ENCODE measurements at places on chromosomes 16 and 17. TPM values are rescaled to one million over a fixed set of nuclear protein-coding genes. Genes with fewer than 3 reads are reported as not detected.
A peak's percentile ranks its signal among the peaks of the same experiment; 100 is the strongest.

RUNDC3A gene
- total RNA-seq: not detected

DNA sequence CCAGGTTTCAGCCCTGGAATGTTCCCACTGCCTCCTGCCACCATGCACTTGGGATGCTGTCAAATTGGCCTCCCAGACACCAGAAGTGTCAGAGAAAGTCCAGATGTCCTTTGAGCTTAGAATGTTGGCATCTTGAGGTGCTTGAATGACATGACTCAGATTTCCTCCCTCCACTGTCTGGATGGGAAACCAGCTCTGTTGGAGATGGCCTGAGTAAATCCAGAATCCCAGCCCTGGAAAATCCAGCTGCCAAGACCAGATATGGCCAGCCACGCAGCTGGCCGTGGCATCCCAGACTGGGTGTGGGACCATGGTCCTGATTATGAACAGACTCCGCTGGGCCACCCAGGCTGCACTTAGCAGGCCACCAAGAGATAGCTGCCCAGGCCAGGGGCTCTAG is 57.0 kb upstream of the CLEC3A start:
- DNase-seq: no peak

MEOX1 gene
- total RNA-seq: not detected

DNA sequence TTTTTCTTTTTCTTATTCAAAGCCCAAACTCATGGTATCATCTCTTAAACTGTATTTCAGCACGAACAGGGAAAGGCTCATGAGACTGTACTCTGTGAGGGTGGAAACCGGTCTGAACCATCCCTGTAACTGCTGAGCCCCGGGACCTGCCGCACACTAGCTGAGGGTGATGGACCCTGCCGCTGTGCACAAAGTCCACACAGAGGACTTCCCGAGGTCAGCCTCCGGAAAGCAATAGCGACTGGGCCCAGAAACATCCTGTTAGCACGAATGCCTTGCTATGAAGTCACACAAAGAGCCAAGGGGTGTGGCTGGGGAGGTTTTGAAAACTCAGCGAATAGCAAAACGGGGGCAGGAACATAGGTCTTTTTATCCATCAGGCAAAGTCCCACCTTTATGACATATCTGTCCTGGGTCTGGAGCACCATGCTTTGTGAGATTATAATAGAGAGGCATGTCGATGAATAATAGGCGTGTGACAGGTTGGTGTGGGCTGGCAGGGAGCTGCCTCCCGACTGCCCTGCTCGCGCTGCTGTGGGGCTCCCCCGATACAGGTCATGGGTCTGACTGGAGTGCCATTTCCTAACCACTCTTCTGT is 33.4 kb downstream of the CDK5R1 start:
- DNase-seq: no peak

- DNase-seq: no peak
Measured at GRCh38 chr17:19386974-19387920, at the start of gene MFAP4. TSS of gene MFAP4 (minus strand) at chr17:19387190. CDS start at chr17:19387155, 35 bp downstream.

DNA sequence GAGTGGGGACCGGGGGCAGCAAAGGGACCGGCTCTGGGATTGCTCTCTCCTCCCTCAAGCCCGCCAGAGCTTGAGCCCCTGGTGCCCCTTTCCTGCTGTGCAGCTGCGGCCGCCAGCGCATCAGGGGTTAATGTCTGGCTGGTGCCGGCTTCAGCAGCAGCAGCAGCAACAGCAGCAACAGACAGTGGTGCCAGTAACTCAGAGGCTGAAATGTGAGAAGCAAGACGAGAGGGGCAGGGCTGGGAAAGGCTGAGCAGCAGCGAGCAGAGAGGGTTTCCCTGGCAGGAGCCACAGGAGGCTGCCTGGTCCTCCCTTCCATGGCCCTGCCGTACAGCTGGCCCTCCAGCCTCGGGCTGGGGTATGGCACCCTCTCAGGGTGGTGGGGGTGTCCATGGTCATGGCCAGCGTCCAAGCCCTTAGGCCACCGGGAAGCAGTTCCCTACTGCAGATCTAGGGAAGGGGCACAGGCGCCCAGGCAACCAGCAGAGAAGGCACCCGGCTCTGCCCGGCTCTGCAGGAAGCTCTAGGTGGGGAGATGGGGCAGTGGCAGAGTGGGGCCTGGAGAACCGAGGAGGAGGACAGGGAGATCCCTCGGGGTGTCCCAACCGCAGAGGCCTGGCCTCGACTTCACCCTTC is 21.1 kb upstream of the TFAP4 start:
- DNase-seq: peak; percentile 59

DNA sequence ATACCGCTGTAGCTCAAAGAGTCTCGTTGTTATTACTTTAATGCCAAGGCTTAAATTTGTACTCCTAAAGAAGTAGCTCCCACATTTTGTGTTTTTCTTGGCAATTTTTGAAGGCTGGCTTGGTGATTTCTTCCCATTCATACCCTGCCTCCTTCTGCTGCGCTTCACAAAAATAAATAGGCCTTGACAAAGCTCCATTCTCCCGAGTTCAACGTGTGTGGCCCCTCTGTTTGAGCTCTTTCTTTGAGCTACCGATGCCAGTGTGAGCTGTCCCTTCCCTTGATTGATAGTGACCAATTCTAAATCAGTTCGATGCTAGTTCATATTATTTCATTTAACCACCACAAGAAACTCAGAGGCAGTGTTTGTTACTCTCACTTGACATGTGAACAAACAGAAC is 96.8 kb downstream of the MAP2K6 start:
- DNase-seq: peak; percentile 60

Data from SJSA1 (cell line).